Stimulated activated CD4-positive, alpha-beta T cell treated with anti-CD3 and anti-CD28 coated beads, Interleukin-15, amount 100 ng/mL, for 1 hour (primary cell): ENCODE measurements at places on chromosomes 7 and 10.

DNA sequence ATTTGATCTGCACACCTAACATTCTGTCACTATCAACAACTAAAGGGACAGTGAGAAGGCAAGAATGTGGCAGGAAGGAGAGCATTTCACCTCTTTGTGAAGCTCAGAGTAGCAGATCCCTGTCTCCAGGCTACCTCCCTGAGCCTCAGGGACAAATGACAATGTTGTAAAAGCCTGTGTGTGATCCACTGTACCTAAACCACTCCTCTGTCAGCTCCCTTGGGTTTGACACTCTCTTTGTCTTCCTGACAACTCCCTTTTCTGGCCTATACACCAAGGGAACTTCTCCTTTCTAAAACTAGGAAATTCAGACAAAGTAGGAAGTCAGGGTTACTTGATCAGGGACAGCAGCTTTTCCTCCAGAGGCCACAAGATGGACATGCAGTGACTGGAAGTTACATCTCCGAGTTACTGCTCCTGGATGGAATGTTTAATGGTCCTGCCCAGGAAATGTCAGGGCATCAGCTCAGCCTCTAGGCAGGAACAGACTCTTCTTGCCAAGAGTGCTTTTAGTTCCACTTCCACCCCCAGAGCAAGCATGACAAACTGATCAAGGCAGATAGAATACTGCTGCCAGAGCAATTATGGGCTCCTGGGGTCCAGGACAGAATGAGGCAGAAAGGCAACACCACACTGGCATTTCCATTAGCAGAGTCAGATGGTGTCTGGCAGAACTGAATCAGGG lies 1014.5 kb upstream of the LRRTM3 start:
- no peak for DNase-seq

- no peak for DNase-seq
Observed at GRCh38 chr7:98286093-98286539, 4.6 kb downstream of the BRI3 start.

- no peak for DNase-seq
Observed at GRCh38 chr7:28312948-28313347, 99.4 kb upstream of the CREB5 start.

GRCh38 chr7:55965100-55965470 lies 700 bp downstream of the NIPSNAP2 start:
- no peak for DNase-seq

DNA sequence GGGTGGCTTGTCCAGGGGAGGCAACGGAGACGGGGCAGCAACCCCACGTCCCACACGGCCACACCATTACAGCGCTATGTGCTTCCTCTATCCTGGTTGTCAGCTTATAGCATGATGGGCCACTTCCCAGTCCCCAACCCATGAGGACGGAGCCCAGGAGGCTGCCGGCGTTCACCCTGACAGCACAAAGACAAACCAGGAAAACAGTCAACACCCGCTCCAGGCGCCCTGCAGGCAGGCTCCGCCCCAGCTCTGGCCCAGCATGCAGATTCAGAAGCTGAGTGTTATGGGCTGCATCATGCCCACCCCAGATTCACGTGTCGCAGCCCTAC lies 14.8 kb downstream of the WDR86 start:
- DNase-seq = no peak

DNA sequence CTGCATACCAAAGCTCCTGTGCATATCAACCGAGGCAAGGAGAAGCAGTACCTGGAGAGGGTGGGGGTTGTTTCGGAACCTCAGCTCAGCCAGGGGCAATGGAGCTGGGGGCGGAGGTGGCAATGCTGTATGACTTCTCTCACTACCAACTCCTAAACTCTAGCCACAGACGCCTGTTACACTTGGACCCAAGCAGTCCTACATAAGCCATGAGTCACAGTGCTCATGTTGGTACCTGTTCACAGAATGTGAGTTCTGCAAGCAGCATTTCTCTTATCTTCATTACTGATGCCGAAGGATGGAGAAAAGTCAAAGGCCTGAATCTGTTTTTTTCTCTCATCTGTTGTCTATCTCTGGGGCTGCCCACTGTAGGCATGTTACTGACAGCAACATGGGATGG lies 3.2 kb upstream of the RAB18 start:
- no peak for DNase-seq

- no peak for DNase-seq
Observed at GRCh38 chr7:132113536-132114371, 462.5 kb downstream of the PLXNA4 start.

DNA sequence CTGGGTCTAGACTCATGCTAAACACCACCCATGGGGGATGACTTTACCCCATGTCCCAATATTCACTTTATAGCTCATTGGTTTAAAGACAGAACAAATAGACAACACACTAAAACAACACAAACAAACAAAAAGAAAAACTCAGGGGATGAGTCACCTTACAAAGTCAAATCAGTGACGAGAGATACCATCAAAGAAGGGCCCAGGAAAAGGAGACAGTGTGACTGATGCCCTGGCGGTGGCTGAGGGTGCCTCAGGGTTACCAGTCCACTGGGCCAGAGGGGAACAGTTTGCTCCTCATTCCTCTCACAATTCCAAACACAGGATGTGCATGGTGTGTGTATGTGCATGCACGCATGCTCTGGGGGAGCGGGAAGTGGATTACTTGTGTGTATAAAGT lies 171.3 kb upstream of the PRKCQ start:
- DNase-seq = no peak

DNA sequence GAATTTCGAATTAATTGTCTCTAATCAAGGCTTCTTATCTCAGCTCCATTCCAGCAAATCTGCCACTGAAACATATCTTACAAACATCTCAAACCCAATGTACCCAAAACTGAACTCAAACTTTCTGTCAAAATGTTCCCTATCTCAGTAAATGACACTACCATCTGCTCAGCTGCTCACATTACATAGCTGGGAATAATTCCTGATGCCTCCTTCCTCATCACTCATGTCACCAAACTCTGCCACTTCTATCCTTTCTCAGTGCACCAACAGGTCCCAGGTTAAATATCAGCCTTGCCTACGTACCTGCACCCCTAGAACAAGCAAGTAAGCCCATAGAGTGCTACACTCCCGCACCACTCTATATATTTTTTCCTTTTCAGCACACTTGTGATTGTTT lies 12.4 kb downstream of the WAPL start:
- DNase-seq = no peak

GRCh38 chr10:30200017-30200415 lies 140.6 kb upstream of the JCAD start:
- no peak for DNase-seq

- DNase-seq = no peak
Observed at GRCh38 chr10:79936625-79937615, 12.0 kb downstream of the SFTPD start.

GRCh38 chr7:107262857-107263256 lies 94.1 kb downstream of the HBP1 start:
- no peak for DNase-seq

DNA sequence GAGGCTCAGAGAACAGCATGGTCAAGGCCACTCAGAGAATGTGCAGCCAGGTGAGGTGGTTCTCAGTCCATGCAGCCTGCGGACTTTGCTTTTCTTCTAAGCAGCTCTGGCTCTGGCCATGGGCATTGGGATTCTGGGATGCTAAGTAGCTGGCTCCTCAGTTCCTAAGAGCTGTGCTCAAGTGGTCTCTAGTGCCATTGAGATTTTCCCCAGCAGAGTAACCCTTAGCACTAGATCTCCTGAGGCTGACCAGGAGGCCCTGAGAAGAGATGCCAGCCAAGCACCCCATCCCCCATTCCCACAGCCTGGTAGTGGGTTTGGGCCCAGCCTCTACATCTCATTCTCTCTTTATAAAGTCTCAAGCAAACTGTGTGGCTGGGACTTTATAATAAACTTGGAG lies 77.1 kb downstream of the KCNMA1 start:
- DNase-seq = no peak

GRCh38 chr10:69348816-69349541 lies 67.7 kb downstream of the TACR2 start:
- no peak for DNase-seq

GRCh38 chr10:23408330-23408976 lies 30.4 kb upstream of the OTUD1 start:
- no peak for DNase-seq

DNA sequence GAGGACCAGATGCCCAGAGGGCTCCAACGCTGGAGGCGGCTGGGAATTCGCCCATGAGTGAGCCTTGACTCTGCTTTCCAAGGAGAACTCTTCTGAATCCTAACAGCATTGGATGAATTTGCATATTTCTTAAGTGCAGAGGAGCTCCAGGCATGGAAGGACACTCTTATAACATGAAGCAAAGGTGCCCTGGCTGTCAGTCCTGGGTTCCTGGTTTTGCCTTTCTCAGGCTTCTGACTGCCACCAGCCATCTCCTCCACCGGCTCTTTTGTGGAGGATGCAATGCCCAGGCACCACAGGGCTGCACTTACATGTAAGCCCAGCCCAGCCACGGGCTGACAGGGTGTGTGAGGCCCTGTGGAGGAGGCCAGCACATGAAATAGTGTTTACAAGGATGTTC lies 8.2 kb downstream of the CLRN3 start:
- DNase-seq = no peak

GRCh38 chr7:2997014-2997413 lies 46.7 kb downstream of the CARD11 start:
- no peak for DNase-seq

DNA sequence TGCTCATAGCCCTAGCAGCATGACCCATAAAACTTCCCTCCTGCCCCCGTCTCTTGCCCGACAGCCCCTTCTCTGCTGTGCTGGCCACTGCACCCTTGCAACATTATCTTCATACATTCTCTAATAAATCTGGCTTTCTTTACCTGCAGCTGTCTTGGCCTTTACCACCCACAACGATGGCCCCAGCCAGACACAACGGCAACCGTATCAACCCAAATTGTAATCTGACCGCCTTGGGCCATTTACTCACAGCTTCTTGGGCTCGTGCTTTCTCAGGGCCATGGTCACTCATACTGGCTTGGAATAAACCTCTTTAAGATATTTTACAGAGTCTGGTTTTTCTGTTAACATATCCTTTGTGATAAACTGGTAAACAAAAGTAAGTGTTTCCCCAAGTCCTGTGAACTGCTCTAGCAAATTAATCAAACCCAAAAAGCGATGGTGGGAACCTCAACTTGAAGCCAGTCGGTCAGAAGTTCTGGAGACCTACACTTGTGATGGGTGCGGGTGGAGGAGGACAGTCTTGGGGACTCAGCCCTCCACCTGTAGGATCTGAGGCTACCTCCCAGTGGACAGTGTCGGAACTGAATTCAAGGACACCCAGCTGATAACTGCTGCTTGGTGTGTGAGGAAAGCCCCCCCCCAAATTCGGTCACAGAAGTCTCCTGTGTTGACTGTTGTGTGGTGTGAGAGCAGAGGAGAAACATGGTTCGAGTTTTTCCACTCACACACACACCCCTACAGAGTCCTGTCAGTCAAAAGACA lies 87.6 kb upstream of the ATP6V0A4 start:
- DNase-seq = no peak

- no peak for DNase-seq
Observed at GRCh38 chr10:127318396-127318795, 122.0 kb upstream of the INSYN2A start.

DNA sequence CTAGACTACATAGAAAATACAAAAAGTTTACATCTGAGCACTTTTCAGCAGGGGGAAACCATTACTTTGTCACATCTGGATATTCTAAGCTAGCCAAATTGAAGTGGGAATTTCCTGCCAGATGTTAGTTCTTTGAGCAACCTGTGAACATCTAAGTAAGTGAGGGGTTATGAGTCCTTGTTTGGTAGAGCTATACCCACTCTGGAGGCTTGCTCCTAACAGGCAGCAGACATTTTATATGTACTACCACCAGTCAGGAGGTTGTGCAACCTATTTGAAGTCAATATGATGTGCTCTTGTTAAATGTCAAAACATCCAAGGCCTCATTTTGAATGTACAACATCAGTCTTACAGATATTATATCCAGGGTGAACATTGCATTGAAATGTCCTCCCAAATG lies 143.3 kb upstream of the KAT6B start:
- DNase-seq = no peak

DNA sequence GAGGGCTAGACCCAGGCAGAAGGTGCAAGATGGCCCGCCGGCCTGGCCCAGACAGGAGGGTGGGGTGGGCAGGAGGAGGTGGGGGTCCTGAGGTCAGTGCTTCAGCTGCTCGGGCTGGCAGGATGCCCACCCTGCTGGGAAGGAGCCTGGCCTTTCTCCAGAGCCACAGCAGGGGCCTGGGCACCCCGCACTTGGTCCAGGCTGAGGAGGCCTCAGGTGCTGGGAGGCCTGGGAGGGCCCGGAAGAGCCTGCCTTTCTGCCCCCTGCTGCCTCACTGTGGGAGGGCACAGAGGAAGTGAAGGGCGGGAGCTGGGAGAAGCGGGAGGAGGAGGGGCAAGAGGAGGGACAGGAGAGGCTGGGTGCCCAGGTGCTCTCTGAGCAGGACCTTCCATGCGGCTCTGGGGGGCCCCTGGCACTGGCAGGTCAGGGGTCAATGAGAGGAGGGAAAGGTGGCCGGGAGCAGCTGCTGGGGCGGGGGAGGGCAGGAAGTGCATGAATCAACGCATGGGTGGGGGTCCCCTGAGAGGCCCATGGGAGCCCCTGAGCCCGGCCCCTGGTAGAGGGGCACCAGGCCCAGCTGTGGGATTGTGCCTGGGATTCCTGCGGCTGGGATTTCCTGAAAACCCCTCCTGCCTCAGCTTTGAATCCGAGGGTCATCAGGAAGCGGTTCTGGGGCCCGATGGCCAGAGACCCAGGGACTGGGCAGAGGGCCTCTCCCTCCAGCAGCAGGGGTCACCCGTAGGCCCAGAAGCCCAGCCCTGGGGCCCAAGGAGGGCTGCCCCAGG lies 49.9 kb downstream of the PWWP2B start:
- DNase-seq = peak; percentile 48

GRCh38 chr10:107028236-107028635 lies 136.3 kb downstream of the SORCS1 start:
- DNase-seq = no peak

DNA sequence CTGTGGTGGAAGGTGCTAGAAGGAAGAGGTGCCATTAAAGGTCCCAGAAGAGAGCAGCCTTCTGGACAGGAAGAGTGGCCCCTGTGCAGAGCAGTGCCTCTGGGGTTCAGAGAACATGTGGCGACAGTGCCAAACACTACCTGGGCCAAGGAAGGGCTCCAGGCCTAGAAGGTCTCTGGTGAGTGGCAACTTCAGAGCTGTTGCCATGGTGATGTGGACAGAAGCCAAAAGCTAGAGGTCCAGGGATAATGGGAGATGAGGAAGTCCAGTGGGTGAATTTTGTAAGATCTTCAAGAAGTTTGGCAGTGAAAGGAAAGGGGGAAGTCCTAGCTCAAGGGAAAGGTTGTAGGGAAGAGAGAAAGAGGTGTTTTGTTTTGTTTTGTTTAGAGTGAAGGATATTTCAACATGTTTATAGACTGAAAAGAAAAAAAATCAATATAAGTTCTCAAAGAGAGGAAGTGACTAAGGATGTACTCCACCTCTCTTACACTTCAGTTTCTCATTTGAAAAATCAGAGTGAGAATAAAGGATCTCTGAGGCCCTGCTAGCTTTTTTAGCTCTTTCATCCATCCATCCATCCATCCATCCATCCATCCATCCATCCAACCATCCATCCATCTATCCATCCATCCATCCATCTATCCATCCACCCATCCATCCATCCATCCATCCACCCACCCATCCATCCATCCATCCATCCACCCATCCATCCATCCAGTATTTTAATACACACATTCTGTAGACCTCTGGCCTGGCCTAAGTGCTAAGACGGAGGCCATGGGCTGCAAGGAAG lies 77.1 kb upstream of the DUSP5 start:
- DNase-seq = no peak

- no peak for DNase-seq
Observed at GRCh38 chr10:59006511-59007306, 169.7 kb upstream of the PHYHIPL start.

- no peak for DNase-seq
Observed at GRCh38 chr10:88491314-88491713, 91.8 kb downstream of the RNLS start.

GRCh38 chr7:140920745-140921144 lies 4.0 kb downstream of the BRAF start:
- DNase-seq = no peak
